ELF-1 (cell line): ENCODE measurements at places on chromosomes 6 and 20.

DNA sequence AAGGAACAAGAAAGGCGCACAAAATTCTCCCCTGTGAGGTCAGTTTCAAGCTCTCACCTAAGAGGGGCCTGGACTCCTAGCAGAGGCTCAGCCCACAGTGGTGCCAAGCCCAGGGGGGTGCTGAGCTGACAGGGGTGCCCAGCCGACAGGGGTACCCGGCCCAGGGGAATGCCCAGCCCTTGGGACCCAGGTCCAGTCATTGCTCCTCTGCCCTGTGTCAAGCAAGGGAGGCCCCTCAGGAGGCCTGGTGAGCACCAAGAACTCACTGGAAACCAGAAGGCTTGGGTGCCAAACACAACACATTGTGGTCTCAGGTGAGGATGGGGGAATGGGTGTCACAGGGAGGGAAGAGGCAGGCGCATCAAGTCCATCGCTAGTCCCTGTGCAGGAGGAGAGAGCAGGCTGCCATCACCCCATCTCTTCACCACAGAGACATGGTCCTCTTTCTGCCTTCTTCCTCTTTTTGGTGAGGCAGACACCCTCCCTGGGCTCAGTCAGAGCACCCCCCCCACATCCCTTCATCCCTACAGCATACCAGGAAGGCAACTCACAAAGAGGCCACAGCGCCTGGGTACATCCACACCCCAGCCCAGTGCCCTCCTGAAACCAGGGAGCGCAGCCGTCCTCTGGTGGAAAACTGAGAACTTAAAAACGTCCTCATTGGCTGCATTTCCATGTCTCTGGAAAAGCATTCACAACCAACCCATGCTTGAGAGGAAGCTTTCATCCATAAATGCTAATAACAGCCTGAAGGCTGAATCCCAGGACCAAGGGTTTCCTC is 111.3 kb downstream of the BANF2 start:
- no peak for DNase-seq

- no peak for DNase-seq
Measured at GRCh38 chr20:1254254-1254653, 11.8 kb upstream of the SNPH start.

GRCh38 chr6:15966000-15966520 is 162.8 kb upstream of the MYLIP start:
- no peak for DNase-seq

- no peak for DNase-seq
Measured at GRCh38 chr6:115485400-115485799, 575.3 kb downstream of the FRK start.

DNA sequence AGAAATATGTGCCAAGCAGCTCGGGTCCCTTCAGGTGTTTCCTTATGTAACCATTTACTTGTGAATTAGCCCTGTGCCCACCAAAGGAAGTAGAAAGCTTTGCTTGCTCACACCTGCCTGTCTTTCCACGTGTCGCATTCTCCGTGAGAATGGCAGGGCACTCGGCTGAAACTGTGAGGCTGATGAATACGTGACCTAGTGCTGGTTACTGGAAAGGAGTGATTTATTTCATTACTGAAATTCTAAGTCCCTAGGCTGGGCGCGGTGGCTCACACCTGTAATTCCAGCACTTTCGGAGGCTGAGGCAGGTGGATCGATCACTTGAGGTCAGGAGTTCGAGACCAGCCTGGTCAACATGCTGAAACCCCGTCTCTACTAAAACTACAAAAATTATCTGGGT is 45.9 kb upstream of the TULP1 start:
- DNase-seq: no peak

- DNase-seq: no peak
Measured at GRCh38 chr6:148328876-148329555, 13.6 kb upstream of the SASH1 start.

DNA sequence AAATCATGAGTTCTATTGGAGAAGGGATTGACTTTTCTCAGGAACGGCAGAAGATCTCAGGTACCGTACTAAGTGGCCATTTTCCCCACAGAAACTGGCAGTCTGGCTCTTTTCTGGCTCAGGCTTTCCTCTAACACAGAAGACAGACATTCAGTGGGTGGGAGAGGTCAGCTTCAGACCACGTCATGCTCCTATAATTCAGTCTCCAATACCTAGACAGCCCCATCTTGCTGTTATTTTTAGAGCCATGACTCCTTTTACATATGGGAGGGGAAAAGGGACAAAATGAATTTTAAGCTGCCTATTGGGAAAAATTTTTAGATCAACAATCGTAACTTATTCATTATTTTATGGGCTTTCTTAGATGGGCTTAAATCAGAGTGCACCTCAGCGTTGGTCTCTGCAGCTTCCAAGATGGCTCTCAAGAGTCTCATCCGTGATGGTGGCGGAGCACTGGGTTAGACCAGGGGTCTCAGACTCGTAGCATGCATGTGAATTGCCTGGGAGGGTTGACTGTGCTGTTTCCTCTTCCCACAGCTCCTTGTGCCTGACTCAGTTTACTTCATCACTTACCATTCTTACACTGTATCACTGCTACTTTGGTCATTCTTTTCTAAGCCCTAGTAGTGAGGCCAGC is 86.9 kb downstream of the TCP11 start:
- no peak for DNase-seq

GRCh38 chr20:59782986-59783640 is 150.3 kb downstream of the SYCP2 start:
- DNase-seq: peak; percentile 90

GRCh38 chr6:33630014-33630413 is 8.9 kb downstream of the ITPR3 start:
- DNase-seq: no peak

- DNase-seq: peak; percentile 14
Measured at GRCh38 chr6:155493694-155494143, 38.1 kb upstream of the NOX3 start.

GRCh38 chr6:69973138-69973537 is 106.8 kb downstream of the COL19A1 start:
- no peak for DNase-seq

- DNase-seq: no peak
Measured at GRCh38 chr6:155077331-155077730, 82.2 kb downstream of the TIAM2 start.

DNA sequence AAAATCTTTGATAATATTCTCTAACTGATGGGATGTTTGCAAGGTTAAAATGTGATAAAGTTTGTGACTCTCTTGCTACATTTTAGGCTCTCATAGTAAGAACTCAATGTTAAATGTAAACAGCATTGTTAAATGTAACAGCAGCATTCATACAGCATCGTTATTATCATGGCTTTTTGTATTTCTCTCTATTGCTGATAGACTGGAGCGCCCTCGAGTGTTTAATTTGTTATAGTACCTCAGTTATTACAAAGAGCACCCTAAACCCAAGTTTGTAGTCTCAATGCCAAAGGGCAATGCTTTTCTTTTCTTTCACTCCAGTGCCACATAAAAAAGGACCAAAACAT is 14.9 kb upstream of the TTPAL start:
- DNase-seq: no peak

GRCh38 chr6:33665957-33666356 is 44.8 kb downstream of the ITPR3 start:
- no peak for DNase-seq

DNA sequence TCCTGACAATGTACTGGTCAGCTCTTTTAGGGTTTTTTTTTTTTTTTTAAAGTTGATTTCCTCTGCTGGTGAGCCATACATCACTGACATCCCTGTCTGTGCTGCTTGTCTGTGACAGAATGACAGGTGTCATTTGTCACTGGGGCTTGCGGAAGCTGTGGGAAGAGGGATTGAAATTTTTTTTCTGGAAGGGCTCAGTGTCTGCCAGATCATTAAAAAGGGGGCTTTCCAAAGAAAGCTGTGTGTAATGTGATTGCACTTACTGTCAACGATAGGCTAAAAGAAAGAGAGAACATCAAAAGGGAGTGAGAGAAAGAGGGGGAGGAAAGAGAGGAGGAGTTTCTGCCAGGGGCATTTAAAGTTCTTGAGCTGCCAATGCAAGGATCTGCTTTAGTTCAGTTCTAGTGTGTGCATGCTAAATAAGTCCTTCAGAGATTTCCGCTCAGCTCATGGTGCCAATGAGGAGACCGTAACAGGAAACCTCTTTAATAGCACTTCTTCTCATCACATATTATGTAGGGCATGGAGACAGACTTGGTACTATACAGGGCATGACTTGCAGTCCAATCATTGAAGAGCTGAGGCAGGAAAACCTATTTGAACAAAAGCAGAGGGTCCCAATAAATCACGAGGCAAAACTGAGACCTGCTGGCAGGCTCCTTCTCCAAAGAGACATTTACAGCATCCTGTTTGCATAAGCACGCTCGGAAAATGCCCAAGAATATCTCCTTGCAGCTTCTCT is 177.2 kb downstream of the TSHZ2 start:
- peak; percentile 19 for DNase-seq

DNA sequence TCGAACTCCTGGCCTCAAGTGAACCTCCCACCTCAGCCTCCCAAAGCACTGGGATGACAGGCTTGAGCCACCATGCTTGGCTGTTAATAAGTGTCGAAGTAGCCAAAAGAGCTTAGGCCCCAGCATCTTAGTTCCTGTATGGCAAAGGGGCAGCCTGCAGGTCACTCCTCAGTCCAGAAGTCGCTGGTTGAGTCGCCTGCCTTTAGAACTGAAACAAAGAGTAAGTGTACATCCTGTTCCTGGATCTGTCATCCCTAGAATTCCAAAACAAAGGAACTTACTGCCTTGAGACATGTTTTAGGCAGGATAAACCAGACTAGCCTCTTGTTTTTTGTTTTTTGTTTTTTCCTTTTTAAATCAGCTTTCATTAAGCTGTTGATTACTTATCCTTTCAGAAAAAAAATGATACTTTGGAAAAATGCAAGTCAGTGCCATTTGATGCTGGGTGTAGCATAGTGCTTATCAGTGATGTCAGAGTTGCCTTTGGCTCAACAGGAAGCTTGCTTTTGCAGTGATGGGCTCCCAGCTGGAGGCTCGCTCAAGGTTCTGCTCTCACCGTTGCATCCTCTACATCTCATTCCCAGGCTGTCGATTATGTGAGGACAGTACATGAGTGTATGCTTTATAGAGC is 9.0 kb downstream of the ACTR5 start:
- no peak for DNase-seq

GRCh38 chr6:1347161-1347560 is 35.3 kb downstream of the FOXQ1 start:
- no peak for DNase-seq

- no peak for DNase-seq
Measured at GRCh38 chr6:111653979-111654378, 48.3 kb upstream of the TRAF3IP2 start.

DNA sequence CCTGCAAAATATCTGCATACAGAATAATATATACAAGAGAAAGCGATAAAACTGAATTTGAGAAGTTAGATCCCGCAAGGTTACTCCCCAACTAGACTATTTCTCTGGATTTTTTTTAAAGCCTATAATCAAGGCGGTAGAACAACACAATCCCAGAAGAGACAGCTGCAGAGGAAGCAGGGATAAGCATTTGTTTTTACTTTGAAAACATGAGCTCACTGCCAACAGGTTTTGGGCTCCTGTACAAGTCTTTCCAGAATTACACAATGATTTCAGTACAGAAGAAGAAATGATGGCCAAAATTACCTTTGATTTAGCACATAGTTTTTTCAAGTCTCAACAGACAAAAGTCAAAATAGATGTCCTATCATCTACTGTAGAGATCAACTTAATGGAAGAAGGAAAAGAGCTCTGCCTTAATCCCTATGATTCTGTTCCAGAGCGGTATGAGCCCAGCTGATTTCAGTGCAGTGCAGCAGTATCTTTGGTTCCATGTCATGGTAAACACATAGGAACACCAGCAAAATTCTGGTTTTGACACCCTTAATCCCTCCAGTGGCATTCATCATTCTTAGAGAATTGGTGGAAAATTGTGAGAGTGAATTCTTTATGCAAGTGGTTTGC is 304.3 kb downstream of the HDGFL1 start:
- no peak for DNase-seq

GRCh38 chr6:150018846-150019580 is 6.3 kb downstream of the RAET1L start:
- no peak for DNase-seq

- DNase-seq: no peak
Measured at GRCh38 chr20:57439993-57440392, 48.8 kb downstream of the RBM38 start.

DNA sequence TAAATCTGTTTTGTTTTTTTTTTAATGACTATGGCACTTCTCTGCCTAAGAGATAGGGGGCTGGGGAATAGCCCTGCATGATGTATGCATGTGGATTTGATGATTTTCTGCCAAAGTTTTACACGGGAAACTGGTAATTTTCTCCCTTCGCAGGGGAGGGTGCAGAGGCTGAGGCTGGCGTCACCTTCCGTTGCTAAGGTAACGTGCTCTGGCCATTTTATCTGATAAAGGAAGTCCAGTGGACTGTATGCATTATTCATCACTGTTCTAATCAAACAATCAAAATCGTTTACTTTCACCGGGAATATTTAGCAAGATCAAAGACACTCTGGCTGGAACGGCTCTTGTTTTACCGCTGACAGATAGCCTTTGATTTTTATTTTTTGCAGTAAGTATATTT is 789 bp downstream of the PHACTR1 start:
- no peak for DNase-seq

DNA sequence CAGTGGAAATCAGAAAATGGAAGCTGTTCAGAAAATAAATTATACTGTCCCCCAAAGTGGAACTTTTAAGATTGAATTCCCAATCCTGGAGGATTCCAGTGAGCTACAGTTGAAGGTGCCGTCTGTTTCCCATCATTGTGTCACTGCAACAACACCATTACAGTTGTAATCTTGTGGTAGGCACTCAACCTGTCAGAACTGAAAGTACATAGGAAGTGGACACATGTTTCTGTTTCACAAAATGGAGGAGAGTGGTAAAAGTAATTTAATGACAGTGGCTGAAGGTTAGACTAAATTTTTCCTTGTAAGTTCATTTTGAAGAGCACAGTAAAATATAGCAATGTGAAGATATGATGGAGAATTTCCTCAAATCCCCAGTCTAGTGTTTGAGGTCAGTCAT is 70.0 kb downstream of the CD109 start:
- no peak for DNase-seq

DNA sequence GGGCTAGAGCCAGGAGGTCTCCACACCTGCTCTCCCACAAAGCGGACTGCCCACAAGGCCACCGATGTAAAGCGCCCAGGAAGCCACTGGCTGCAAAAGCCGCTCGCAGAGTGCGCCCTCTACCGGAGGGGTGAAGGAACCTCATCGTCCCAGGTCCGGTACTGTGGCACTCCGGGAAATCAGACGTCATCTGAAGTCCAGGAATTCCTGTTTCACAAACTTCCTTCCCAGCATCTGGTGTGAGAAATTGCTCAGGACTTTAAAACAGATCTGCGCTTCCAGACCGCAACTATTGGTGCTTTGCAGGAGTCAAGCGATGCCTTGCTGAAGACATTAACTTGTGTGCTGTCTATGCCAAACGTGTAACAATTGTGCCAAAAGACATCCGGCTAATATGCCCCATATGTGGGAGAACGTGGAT is 115.1 kb upstream of the ARID1B start:
- DNase-seq: peak; percentile 77

DNA sequence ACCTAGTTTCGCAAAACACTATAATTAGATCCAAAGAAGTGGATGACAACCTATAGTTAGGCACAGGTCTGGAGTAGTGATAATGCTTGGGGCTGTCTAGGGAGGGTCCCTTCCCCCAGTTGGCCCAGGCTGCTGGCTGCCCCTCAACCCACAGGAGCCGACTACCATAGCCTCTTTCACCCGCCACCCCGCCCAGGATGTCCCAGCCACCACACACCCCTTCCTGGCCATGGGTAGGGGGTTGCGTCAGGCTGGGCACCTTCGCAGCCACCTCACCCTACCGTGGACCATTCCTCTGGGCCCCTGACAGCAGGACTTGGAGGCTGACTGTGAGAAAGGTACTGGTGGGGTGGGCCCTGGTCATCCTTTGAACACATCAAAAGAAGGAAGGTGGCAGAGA is 8.5 kb downstream of the TFEB start:
- DNase-seq: no peak
